ENCODE measurements at places on chromosomes 4 and X.

GRCh38 chr4:110898290-110898689 is 275.4 kb upstream of the PITX2 start:
- DNase-seq: no peak

DNA sequence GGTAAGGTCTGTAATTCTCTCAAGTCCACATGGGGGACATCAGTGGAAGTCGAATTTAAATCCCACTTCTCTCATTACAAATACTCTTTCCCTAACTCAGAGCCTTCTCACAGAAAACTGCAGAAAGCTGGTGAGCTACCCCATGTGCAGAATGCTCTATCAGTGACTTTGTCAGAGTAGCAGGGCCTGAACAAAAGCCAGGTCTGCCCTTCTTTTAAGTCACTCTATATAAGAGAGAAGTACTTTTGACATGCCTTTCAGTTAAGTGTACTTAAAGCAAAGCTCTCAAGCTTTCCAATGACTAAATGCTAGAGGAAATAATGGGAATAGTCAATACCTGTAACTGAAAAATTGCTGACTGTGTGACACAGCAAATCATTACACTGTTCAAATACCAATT is 323.1 kb downstream of the KCNIP4 start:
- no peak for DNase-seq

DNA sequence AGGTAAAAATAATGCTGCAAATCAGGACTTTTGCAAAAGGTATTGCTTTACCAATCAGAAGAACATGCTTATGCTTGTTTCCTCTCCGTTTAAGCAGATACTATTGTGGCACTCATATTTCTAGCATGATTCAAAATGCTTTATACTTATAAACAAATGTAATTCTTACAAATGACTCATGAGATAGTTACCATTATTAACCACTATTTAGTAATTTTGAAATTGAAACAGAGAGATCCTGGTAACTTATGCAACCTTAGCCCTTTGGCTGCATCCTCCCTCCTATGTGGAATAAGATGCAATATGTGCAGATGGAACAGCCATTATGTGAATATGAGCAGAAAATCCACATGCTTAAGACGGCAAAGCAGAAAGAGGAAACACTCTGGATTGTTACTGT is 164.7 kb downstream of the PCDH18 start:
- no peak for DNase-seq

- no peak for DNase-seq
Measured at GRCh38 chr4:89661173-89661899, 175.6 kb downstream of the SNCA start.

- no peak for DNase-seq
Measured at GRCh38 chr4:8351931-8352367, 82.4 kb downstream of the HTRA3 start.

DNA sequence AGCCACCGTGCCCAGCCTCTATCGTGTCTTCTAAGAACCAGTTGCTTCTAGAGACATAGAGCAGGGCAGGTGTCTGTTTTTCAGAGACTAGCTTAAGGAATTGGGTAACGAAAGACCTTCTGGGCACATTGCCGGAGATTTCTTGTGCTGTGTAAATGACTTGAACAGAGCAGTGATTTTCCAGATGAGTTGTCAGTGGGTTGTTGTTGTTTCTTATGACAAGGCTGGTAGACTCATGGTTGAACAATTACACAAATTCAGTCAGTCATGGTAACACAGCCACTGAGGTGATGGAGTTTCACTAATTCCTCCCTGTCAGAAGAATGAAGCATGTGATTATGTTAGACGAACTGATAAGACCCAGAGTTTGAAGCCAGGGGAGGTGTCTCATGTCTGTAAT is 20.5 kb upstream of the DDX3X start:
- no peak for DNase-seq
